Putamen (tissue), 1 donor: ENCODE measurements at places on chromosomes 2 and 18.

GRCh38 chr2:47892338-47892730 lies 14.0 kb downstream of the FBXO11 start:
- DNase-seq, result no peak

DNA sequence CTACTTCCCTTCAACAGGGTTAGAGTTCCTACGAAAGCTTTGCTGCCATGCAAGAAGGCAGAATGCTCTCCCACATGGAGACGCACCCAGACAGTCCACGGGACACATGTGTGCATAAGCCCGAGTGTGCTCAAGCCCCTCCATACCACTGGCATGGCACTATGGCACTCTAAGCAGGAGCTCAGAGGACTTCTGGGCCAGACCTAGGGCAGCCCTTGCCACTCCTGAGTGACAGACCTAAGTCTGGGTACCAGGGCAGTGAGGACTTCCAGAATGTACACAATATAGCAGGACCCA lies 11.4 kb upstream of the ARID5A start:
- DNase-seq, result no peak

DNA sequence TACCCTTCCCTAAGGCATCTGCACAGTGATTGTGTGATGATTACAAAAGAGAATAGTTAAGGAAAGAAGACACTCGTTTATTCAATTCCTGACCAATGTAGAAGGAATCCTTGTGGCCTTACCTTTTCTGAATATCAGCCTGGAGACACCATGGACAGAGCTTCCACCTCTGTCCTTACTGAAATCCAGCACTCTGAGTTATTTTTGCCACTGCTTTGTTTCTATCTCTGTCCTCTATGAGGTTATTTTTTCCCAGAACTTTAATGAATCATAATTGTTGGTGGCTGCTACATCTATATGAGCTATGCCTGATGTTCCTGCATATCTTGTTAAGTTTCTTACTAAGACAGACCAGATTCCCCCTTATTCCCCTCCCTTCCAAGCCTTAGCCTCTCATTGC lies 275.1 kb downstream of the SETBP1 start:
- no peak for DNase-seq

- no peak for DNase-seq
Observed at GRCh38 chr2:9693646-9694045, 62.8 kb upstream of the YWHAQ start.

DNA sequence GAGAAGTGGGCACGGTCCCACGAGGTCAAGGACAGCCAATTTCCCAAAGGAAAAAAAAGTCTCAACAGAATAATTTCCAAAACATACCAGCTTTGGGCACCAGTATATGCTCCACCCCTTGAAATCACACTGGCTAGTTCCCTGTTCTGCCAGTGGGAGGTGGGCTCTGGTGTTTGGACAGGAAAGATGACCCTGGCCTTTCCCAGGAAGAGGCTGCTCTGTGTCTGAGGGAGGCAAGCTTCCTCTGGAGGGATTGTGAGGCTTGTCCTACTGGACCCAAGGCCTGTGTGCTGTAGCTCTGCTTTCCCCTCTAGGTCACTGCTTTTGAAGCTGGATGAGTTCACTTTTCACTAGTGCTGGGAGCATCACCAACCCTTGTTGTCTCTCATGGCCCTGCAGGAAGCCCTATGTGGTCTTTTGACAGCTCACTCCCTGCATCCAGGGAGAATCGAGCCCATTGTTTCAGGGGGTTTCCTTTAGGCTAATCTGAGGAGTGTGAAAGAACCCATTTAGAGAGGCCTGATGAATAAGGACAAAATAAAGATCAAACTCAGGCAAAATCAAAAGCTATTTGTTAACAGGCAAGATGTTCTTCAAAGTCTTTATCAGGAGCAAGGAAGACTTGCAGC lies 36.3 kb downstream of the CXCR4 start:
- no peak for DNase-seq

GRCh38 chr2:53183581-53183980 lies 584.0 kb upstream of the CHAC2 start:
- no peak for DNase-seq

DNA sequence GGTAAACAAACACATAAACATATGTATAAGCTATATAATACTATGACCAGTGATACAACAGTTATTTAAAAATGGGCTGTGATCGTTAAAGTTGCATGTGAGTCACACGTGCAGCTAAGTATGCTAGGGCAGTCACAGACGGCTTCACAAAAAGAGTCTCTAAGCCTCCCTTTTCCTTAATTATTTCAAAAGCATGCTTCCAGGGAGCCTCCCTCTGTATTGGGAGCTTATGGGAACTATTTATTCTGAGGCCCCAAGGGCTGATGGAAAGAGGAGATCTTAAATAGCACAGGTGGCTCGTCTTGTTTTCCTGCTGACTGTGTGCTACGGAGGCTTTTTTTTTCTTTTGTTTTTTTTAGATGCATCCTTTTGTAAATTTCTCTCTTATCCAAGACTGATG lies 94.3 kb downstream of the ADCYAP1 start:
- DNase-seq, result no peak

DNA sequence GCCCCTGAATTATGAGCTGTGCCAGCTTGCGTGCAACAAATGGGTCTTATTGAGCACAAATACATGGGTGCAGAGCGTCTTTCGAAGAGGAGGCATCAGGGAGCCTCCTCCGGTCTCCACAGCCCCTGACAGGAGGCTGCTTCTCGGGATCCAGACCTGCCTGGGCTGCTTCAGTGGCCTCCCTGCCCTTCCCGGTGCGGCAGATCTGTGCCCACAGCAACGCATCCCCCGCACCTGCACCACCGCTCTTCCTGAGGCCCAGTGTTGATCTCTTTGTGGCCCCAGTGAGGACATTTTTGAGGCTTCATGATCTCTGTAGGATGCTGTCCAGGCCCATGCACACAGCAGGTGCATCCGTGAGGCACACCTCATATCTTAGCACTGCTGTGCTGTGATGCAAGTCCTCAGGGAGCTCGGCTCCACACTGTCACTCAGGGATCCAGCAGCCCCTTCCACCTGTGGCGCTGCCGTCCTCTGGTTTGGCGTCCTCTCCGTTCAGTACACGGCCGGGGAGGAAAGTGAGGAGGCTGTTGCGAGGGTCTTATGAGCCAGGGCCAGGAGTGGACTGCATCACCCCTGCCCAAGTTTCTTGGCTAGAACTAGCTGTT lies 17.4 kb downstream of the RTP5 start:
- no peak for DNase-seq

DNA sequence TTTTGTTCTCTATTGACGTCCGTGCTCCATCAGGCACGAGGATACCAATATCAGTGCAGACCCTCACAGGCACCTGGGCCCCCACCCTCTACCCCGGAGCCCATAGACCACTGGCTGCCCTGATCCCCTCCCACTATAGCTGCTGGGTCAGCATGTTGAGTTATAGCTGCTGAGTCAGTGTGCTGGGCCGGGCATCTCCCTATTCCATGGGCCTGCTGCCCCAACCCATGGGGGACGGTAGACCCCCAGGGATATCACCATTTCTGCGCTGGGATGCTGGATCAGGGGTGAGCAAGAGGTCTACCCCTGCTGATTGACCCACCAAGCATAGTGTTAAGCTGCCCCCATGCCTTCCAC lies 100.1 kb upstream of the ST3GAL5 start:
- no peak for DNase-seq

GRCh38 chr2:8506746-8507145 lies 175.1 kb upstream of the ID2 start:
- no peak for DNase-seq

DNA sequence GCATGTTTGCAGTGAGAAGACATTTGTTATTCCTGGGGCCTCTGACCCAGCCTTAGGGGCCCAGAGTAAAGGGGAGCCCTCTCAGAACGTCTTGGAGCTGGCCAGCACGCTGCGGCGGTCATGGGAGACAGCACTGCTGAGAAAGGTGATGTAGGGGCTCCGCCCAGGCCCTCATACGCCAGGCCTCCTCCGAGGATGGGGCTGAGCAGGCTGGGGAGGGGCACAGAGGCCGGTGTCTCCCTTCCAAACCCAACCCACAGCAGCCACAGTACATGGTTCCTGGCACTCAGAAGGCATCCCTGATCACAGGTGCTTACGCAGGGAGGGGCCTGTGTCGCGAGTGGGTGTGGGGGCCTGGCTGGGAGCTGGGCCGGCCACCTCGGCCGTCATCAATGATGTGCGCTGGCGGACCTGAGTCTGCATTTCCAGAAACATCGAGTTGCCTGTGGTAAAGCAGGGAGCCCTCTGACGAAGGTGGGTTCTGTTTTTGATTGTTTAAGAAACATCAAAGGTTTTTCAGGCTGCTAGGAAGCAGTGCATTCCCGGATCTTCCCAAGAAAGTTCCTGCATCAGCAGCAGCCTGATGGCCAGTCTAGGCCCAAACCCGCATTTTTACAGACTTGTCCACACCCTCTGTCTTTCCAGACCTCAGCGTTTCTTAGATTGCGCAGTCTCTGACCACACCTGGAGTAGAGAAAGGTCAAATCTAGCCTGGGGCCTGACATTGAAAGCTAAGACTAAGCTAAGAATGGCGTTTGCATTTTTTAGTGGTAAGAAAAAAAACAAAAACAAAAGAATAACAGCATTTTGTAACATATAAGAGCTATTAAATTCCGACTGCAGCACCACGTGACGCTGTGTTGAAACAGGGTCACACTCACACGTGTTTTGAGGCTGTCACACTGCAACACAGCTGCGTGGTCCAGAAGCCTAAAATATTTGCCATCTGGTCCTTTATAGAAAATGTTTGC lies 51.2 kb upstream of the PXDN start:
- DNase-seq, result no peak

- DNase-seq, result no peak
Observed at GRCh38 chr2:71687412-71687811, 234.1 kb downstream of the DYSF start.

DNA sequence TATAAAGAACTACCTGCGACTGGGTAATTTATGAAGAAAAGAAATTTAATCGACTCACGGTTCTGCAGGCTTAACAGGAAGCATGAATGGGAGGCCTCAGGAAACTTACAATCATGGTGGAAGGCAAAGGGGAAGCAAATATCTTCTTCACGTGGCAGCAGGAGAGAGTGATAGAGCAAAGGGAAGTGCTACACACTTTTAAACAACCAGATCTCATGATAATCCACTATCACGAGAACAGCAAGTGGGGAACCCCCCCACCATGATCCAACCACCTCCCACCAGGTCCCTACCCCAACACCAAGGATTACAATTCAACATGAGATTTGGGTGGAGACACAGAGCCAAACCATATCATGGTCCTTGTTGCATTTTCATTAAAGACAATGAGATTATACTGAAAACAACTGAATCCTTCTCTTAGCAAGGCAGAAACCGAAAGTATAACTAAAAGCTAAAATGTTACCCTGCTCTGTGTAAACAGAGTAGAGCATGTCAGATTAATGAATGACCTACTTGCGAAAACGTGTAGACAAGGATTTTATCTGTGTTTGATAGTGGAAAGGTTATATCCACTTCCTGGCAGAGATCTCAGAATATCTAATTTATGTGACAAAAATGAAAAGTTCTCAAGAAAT lies 60.1 kb upstream of the RBBP8 start:
- no peak for DNase-seq

DNA sequence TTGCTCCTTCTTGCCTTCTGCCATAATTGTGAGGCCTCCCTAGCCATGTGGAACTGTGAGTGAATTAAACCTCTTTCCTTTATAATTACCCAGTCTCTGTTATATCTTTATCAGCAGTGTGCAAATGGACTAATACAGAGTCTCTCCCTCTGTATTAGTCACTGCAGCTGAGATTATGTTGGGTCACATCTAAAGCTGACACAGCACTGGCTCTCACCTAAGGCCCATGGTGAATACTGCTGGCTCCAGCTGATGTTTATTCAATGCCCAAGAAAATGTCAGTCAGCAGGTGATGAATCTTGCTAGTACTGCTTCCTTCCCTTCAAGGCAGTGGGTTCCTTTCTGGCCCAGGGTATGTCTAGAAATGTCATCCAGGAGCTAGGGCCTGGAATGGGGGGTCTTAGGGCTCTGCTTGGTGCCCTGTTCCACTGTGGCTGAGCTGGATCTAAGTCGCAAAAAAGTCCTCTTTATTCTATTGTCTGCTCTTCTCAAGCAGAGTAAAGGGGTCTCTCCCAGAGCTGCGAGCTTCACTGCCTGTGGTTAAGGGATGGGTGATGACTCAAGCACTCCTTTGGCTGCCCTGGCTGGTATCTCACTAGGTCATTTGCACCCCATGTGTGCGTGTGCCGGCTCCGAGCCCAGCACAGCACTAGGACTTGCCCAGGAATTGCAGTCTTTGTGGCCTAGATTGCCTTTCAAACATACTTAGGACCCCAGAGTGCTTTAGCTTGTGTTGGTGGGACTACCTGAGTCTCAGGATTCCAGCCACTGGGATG lies 29.9 kb downstream of the PPP1R1C start:
- no peak for DNase-seq

DNA sequence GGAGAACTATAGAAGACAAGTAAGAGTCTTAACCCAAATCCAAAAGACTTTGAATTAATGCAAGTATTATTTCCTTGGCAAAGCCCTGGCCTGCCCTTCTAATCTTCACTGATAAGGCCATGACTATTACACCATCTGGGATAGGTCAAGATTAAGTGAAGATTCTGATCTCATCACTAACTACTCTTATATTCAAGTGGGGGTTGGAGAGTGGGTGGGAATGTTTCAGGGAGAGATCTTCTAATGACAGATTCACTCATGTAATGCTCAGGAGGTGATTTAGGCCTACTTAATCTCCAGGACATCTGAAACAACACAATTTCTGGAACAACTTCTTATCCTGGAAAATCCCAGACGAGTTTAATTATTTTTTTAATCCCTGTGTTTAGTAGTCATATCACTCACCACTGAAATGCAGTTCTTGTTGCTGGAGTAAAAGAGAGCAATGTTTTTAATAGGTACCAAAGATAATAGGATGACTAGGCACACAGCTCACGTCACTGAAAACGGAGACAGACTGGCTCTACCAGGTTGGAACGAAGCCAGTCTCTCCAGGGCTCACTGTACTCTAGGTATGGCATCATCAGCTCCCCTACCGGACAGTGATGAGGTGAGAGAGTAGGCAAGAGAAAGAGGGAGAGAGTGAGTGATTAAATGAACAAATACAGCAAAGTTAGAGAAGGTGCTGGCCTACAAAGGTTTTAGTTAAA lies 133.1 kb downstream of the NCKAP5 start:
- DNase-seq, result peak; percentile 17

GRCh38 chr2:66869076-66869475 lies 434.2 kb downstream of the MEIS1 start:
- no peak for DNase-seq

DNA sequence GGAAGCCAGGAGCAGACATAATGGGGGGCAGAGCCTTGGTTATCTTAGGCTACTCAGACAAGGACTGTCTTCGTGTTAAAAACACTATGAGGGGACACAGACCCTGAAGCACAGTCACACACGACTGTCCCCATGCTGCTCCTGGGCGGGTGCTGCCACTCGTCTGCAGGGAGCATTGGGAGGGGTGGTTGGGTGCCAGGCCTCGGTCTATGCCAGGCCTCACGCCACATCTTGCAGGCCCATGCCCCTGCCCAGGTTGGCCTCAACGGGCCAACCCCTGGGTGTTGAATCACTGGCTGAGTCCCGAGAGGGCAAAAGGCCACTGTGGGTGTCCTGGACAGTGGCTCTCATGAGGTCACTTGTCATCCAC lies 97.9 kb downstream of the USP40 start:
- no peak for DNase-seq

DNA sequence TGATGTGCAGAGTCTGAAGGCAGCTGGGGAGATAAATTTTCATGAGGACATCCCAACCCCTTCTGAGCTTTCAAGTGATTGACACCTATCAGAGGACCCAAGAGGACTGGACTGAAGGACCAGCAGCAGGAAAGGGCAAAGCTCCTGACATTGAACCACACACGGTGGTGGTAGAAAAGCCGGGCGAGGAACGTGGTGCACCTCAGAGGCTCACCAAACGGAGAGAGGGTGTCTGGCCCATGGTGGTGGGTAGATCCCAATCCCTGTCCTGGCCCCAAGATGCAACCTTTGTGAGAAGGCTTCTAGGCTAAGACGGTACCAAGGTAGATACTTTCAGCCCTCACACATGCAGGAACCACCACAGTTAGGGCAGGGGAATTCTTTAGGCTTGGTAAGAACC lies 52.1 kb downstream of the FRZB start:
- DNase-seq, result no peak
